ENCODE measurements at places on chromosomes 7 and 10.
A peak's percentile ranks its signal among the peaks of the same experiment; 100 is the strongest.

DNA sequence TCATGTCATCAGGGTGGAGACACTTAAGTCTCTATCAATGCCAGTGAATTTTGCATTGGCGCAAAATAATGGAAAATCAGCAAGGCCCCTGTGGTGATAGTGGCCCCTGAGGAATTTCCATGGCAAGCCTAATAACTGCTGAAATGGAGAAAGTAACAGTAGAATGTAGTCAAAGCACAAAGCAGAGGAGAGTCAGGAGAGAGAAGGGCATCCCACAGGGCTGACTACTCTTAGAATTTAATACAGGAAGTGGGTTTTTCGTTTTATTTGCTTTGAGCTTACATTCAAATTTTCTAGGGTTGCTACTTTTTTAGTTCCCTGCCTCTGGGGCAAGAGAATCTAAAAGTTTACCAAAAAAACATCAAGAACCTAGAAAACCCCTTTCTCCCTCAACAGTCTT is 39.0 kb downstream of the BZW2 start:
- DNase-seq, result no peak

- DNase-seq, result no peak
Measured at GRCh38 chr10:8594176-8594575, 539.7 kb downstream of the GATA3 start.

DNA sequence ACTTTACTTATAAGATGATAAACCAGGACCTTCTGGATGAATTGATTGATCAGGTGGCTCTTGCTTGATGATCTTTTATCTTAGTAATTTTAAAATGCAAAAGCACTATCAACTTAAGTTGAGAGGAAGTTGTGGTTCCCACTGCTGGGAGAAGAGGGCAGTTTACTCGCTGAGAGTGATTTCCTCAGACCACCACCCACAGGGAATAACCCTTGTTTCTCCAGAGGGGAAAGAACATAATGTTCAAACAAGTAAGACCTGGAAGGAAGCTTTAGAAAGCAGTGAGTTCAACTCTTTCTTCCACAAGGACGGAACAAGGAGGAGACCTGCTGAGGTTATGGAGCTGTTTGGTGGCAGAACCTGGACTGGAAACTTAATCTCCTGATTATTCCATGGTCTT is 138.7 kb downstream of the FAM204A start:
- no peak for DNase-seq

GRCh38 chr7:41971640-41972187 is 265.3 kb downstream of the GLI3 start:
- no peak for DNase-seq

GRCh38 chr7:5143106-5143505 is 46.9 kb upstream of the WIPI2 start:
- DNase-seq, result no peak

- DNase-seq, result no peak
Measured at GRCh38 chr7:155449008-155449868, 8.7 kb upstream of the EN2 start.

- no peak for DNase-seq
Measured at GRCh38 chr7:156479596-156479995, 161.0 kb upstream of the RNF32 start.

DNA sequence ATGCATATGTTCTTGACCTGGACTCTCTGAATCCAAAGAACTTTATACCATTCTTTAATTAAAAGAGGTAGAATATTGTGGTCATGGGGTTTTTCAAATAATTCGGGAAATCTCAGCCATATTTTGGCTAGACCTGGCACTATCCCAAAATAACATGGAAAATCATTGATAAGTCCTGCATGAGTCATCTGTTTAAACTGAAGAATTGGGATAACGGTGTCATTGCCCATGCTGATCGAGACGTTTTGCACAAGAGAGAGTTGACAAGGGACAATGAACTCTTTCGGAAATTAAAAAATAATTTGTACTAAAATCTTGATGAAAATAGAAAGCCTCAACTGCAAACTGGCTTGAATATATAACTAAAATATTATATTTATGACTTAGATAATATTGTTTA is 19.9 kb upstream of the ABCB4 start:
- no peak for DNase-seq

- DNase-seq, result peak; percentile 61
Measured at GRCh38 chr10:77926566-77927401, at the start of gene DLG5. TSS of gene DLG5 (minus strand) at chr10:77926755. CDS start at chr10:77926520, 235 bp downstream.

DNA sequence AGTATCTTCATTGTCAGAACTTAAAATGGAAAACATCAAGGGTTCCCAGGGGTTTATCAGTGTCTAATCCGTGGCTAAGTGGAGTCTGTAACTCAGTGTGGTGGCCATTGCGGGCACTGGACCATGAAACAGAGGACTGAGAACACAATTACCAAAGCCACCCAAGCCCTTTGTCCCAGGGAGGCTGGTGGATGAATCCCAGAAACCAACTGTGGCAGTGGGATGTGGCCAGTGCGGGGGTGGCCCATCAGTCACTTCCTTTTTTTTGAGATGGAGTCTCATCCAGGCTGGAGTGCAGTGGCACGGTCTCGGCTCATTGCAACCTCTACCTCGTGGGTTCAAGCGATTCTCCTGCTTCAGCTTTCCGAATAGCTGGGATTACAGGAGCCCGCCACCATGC is 61.8 kb downstream of the TACC2 start:
- DNase-seq, result no peak

GRCh38 chr10:11793762-11794479 is 29.2 kb upstream of the PROSER2 start:
- peak; percentile 45 for DNase-seq
